HS-5 (cell line): ENCODE measurements at places on chromosomes 3 and 15.
A peak's percentile ranks its signal among the peaks of the same experiment; 100 is the strongest.

DNA sequence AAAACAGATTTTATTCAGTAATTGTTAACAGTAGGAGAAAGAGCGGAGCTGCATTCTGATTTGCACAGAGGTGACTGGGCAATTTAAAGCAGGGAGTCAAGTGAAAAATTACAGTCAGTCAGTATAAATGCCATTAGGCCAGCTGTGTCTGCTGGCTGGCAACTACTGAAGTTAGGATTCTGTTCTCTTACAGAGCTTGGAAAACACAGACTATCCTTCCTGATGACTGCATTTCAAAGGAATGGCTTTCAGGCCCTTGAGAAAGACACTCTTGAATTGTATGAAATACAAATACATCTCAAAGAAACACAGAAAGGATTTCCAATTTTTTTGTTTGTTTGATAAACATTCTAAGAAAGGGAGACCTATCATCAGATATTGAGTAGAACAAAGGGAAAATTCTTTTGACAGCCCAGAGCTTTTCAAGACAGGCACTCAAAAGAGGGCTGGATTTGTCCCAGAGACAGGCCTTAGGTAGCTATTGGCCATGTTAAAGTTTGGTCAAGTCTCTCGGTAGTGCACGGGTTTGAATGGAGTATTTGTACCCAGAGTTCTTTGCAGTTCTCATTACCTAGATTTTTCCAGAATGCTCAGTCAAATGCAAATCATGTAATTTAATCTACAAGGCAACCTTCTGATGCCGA lies 551.2 kb upstream of the CCDC54 start:
- DNase-seq: peak; percentile 63

DNA sequence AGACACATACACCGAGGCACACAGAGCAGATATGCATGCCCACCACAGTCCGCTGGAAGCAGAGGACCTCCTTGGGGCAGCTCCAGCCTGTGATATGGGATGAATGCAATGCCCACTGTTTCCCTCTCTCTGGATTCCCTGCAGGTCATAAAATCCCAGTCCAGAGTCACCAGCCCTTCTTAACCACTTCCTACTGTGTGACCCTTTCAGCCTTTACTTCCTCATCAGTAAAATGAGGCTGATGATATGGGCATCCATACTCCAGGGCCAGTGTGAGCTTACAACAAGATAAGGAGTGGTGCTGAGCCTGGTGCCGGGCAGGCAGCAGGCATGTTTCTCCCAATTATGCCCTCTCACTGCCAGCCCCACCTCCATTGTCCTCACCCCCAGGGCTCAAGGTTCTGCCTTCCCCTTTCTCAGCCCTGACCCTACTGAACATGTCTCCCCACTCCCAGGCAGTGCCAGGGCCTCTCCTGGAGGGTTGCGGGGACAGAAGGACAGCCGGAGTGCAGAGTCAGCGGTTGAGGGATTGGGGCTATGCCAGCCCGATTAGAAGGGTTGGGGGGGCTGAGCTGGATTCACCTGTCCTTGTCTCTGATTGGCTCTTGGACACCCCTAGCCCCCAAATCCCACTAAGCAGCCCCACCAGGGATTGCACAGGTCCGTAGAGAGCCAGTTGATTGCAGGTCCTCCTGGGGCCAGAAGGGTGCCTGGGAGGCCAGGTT lies at the start of gene GNAT1:
Gene GNAT1, plus strand, starts transcription at position 675 of the 725 bp plus-strand sequence. CDS start 116 bp downstream, outside the sequence.
- no peak for DNase-seq

- no peak for DNase-seq
Measured at GRCh38 chr15:35393398-35393797, 152.6 kb downstream of the DPH6 start.

GRCh38 chr3:4943549-4943948 lies 35.7 kb upstream of the BHLHE40 start:
- no peak for DNase-seq

DNA sequence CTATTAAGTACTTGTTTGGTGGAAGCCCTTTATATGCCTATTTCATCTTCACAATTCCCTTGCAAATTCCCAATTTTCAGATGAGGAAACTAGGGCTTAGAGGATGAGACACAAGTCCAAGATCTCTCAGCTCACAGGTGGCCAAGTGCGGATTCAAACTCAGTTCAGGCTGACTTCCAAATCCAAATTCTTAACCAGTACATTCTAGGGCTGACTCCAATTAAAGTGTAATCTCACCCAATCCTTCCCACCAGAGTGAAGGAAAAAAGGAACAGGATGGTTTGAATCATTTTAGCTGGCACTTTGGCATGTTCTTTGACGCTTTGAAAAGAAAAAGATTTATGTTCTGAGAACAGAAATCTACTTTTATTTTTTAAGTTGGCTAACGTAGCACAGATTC lies 12.7 kb downstream of the ARHGEF3 start:
- DNase-seq: no peak

- DNase-seq: no peak
Measured at GRCh38 chr3:126288314-126288713, 68.9 kb downstream of the KLF15 start.

- DNase-seq: no peak
Measured at GRCh38 chr3:77449459-77450350, 409.8 kb downstream of the ROBO2 start.

DNA sequence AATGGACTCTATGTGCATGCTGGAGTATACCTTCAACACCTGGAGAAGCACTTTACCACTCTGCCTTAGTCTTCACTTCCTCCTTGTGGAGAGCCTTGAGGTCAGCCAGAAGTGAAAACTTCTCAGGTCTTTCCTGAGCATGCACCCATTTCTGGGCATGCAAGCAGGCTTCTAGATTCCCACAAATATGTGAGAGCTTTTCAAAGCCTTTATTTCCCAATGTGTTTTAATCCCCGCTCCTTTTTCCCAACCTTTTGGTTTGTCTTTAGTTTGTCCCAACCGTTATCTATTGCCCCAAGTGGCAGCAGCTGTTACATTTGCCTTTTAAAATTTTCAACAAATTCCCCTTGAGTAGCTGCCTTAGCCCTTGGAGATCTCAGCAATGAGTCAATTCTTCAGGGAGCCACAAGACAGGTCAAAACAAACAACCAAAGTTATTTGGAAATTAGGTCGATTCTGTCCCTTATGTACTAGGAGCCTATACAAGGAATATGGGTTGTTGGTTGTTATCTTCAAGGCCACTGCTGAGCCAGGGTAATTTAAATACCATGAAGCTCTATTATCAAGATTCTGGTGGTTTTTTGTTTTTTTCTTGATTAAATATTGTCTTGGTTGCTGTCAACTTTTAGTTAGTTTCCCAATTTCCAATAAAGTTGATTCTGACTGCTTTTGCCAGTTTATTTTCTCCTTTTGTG lies 44.4 kb downstream of the LSM3 start:
- DNase-seq: no peak

GRCh38 chr3:159816512-159816911 lies 172.1 kb upstream of the IL12A start:
- no peak for DNase-seq

DNA sequence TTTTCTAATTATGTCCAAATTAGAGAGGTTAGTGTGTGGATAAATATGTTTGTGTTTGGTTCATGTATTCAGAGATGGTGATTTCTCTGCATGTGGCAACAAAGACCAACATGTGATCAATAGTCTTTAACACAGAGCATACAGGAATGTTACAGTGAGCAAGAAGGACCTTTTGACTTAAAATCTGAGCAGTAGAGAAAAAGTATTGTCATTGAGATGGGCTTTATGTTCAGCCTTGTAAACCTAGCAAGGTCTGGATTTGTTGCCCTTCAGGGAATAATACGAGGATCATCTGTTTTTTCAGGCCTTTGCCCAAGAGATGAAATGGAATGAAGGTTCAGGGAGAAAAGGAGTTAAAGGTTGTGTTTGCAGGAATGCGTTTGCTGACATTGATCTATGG lies 161.8 kb upstream of the NECTIN3 start:
- DNase-seq: no peak

GRCh38 chr3:182618981-182619591 lies 174.2 kb upstream of the ATP11B start:
- no peak for DNase-seq

DNA sequence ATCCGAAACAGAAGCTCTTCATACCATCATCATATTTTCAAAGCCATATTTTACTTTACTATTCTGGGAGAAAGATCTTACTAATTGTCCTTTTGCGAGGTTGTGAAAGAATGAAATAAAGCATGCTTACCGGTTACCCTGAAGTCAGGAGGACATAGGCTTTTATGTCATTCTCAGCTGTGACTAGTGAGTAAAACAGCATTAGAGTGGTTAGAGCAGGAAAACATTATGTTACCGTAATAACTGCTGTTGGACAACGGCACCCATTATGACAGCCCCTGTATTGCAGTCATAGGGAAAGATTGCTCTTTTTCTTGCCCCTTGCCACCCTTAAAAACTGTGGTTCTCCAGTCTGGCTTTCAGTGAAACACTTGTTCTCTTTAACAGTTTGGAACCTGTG lies 1035.7 kb downstream of the ZPLD1 start:
- no peak for DNase-seq

- no peak for DNase-seq
Measured at GRCh38 chr3:14440531-14441239, 38.3 kb downstream of the SLC6A6 start.

DNA sequence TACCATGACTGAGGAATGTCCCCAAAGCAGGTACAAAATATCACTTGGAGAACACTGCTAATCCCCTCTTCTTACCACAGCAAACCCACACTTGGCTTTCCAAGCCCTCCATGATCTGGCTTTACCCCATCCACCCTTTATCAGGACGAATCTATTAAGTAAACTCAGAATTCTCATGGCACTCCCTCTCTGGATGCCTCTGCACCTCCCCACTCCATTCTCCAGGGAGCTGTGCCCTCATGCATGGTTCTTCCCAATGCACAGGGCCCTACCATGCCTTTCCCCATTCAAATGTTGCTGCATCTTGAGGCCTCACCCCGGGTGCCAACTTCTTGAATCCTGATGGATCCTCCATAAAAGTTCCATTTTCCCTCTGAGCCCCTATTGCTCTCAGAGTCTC lies 2.3 kb downstream of the LYZL4 start:
- no peak for DNase-seq

DNA sequence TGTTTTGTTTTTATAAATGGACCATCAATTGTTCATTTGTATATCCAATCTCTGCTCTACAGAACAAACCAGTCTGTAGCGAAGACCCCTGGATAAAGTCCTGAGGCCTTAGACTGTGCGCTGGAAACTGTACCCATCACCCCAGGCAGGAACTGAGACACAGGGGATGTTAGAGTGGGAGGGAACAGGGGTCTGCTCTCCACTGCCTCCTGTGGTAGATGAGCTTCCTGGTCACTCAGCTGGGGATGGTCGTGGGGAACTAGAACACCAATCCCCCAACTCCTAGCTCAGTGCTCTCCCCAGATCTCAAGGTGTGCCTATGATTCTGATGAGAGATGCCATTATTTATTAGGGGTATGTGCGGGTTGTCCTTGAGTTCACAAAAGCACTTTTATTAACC lies 340.2 kb upstream of the IGF1R start:
- DNase-seq: no peak

DNA sequence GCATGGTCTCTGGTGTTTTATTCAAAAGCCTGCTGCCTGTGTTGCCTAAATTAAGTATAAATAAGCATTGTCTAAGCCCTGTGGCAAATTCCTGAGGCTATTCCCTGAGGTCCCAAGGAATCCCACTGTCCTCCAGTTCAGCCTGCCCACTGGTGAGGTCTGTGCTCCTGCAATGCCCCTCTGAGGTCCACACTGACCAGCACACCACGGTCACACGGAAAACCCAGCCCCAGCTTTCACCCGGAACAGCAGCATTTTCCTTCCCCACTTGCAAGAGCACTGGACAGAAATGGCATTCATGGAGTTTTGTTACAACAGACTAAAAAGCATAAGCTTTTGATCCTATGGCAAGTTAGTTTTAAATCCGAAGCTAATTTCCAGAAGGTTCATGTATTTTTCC lies 234.0 kb downstream of the KLF13 start:
- no peak for DNase-seq

- no peak for DNase-seq
Measured at GRCh38 chr15:72488558-72488957, 14.4 kb downstream of the ARIH1 start.

DNA sequence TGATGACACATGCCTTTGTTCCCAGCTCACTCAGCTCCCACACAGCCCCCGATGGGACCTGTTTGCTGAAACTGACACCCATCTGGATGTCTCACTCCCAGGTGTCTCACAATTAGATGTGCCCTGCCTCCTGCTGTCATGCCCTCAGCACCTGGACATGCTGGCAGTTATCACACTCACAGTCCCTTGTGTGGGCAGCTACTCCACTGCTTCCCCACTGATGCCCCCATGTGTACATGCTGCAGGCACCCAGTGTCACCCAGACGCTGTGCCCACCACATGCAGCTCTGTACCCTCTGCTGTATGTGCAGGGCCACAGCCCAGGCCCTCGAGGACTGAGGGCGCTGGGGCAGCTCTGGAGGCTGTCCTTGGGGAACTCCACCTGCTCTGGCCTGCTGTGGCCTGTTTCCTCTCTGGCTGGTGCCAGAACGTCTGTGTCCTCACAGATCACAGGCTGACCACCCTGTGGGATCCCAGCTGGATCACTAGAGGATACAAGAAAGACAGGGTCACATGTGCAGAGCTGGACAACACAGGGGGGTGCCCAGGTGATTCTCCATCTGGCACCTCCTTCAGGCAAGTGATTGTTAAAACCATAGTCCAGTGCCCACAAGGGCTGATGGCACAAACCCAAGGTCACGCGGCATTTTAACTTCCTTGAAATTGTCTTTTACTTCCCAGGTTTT lies 14.0 kb downstream of the C3orf22 start:
- no peak for DNase-seq

DNA sequence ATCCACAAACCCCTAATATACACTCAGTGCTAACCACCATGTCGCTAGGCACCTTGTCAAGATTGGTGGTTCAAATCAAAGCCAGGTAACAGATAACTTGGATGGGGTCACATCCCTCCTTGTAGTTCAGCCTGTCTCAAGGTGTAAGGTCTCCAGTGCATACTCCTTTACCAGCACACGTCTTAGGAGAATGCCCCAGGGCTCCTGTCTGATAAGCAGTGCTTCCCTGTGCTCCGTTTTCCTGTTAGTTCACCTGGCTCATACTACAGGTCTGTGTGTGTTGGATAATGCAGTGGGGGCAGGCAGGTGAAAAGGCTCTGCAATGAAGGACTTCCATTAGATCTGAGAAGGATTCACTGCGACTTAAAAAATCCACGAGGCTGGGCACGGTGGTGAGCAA lies 50.7 kb downstream of the ETV5 start:
- DNase-seq: no peak

DNA sequence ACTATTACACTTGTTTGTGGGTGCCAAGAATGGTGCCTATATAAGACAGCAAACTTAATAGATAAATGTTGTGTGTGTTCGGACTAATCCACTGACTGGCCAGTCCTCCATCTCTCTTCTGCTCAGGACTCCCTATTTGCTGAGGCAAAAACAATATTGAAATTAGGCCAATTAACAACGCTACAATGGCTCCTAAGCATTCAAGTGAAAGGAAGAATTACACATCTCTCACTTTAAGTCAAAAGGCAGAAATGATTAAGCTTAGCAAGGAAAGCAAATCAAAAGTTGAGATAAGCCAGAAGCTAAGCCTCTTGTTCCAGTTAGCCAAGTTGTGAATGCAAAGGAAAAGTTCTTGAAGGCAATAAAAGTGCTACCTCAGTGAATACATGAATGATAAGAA lies 126.9 kb downstream of the CCNL1 start:
- no peak for DNase-seq

- no peak for DNase-seq
Measured at GRCh38 chr3:174951498-174952005, 92.4 kb downstream of the NAALADL2 start.

GRCh38 chr15:32843219-32843815 lies 125.5 kb downstream of the GREM1 start:
- no peak for DNase-seq
